ENCODE measurements at places on chromosomes 5 and 9. TPM values are rescaled to one million over a fixed set of nuclear protein-coding genes. Genes with fewer than 3 reads are reported as not detected.

CAMK4 gene
- 78.2 TPM for total RNA-seq

GLRA1 gene
- total RNA-seq: not detected

PCDHGB5 gene
- total RNA-seq: 16.2 TPM

BRD3 gene
- 29.0 TPM for total RNA-seq

LHX2 gene
- 106 TPM for total RNA-seq

ABLIM3 gene
- total RNA-seq: 13.3 TPM

ANP32B gene
- total RNA-seq: 9.8 TPM

MYOZ3 gene
- total RNA-seq: 3.9 TPM

ABCA2 gene
- total RNA-seq: 25.8 TPM

MSMP gene
- total RNA-seq: not detected
